ENCODE measurements at places on chromosomes 12 and 14.

- DNase-seq, result no peak
Measured at GRCh38 chr12:121697093-121697698, 15.4 kb upstream of the TMEM120B start.

DNA sequence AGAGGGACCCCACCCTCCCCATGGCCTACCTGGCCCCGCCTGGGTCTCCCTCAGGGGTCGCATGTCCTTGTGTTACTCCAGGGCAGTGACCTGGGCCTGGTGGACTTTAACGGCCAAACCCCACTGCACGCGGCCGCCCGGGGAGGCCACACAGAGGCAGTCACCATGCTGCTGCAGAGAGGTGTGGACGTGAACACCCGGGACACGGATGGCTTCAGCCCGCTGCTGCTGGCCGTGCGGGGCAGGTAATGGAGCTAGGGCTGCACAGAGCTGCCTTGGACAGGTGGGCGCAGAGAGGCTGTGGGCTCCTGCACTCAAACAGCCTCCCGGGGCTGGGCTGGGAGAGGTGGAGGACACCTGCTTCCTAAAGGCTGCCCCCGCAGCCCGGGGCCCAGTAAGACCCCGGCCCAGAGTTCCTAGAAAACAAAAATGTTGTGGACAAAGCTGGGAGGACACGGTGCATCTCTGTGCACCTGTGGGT lies 21.6 kb downstream of the ASPG start:
- DNase-seq, result no peak

GRCh38 chr12:121939186-121939585 lies 20.8 kb downstream of the CFAP251 start:
- no peak for DNase-seq

GRCh38 chr12:110743571-110744093 lies 941 bp upstream of the PPP1CC start:
- no peak for DNase-seq

GRCh38 chr12:5242440-5242839 lies 189.5 kb upstream of the NTF3 start:
- DNase-seq, result no peak
